ENCODE measurements at places on chromosomes 12 and 14.

- no peak for DNase-seq
These were observed 100.5 kb upstream of the GNG2 start for GRCh38 chr14:51759950-51760349.

DNA sequence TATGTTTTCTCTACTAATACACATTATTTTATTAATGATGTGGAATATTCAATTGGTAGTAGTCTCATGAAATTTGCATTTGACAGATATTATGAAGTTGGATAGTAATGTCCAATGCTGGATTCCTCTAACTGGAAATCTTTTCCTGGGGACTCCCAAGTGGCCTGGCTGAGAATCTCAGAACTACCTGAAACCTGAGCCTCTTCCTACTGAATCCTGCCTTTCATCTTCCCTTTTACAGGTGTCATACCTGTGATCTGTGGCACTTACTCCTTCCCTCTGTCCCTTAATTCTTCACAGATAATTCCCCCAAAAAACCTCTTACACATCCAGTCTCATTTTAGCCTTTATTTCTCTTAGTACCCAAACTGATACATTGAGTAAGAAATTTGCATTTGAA lies 89.7 kb upstream of the MYF6 start:
- DNase-seq = no peak

GRCh38 chr12:128961957-128962356 lies 108.7 kb downstream of the GLT1D1 start:
- no peak for DNase-seq

- DNase-seq = no peak
These were observed 17.6 kb upstream of the GPR33 start for GRCh38 chr14:31505411-31505810.

GRCh38 chr12:101166866-101167265 lies 43.2 kb downstream of the SLC5A8 start:
- no peak for DNase-seq

DNA sequence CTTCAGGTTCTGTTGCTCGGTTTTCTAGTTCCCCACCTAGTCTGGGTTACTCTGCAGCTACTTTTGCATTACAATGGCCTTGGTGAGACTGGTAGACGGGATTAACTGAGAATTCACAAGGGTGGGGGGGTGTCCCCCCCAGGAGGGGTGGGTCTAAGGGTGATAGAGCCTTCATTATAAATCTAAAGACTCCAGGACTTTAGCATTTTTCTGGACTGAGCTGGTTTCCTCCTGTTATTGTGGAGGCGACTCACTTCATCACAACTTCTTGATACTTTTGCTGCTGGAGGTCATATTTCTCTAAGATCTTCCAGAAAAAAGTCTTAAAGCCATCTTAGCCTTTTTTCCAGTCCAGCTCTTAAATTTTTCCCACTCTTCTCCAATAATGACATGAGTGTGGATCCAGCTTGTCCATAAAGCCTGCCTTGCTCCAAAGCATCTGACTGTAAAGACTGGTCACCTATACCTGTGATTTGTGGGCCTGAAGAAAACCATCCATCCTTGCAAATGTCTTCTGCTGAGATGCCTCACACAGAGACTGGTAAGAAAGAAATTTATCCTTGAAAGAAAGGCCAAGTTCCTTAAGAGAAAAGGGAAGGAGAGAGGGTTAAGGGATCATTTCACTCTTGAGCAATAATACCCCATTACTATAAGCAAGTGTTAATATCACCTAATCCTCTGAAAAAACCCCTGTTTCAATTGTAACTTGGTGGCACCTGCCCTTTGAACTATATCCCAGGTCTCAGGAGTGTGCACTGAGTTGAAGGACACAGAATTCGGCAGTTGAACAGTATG lies 19.7 kb upstream of the SLC2A14 start:
- no peak for DNase-seq

- no peak for DNase-seq
These were observed 62.5 kb upstream of the HIF1A start for GRCh38 chr14:61632807-61633206.

DNA sequence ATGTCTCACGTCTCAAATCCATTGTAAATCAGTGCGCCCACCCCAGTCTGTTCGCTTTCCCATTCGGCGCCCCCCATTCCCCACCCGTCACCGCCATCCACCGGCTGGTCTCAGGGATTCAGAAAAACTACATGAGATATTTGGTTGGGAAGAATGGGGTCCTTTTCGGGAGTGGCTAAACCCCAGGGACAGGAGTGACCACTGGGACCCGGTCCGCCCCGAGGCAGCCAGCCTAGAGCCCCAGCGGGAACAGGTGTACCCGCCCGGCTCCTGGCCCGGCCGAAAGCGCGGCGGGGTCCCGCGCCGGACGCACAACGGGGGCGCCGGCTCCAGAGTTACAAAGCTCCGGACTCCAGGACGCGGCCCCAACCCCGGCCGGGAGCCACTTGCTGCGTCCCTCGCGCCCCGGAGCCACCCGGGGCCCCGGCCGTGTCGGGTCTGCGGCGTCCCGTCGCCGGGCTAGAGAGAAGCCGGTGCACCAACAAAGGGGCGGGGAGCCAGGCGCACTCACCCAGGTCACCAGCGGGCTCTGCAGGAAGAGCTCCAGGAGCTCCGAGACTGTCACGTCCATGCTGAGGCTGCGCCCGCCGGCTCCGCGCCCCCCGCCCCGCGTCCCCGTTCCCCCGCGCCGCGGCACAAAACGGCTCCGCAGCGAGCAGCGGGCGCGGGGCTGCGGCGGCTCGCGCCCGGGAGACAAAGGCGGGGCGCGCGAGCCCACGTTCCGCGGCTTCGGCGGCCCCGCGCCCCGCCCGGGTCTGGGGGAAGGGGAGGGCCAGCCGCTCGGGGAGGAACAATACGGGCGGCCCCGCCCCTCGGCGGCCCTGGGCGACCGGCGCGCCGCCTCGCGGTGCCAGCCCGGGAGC lies at the start of gene CCDC88C:
TSS of gene CCDC88C (minus strand) at position 701 of the 863 bp plus-strand sequence. CDS start at position 571, 130 bp downstream.
- DNase-seq = no peak

Measured in sciatic nerve (tissue), 2 donors.